Osteoblast (primary cell): ENCODE measurements at places on chromosomes 1 and 21. TPM values are rescaled to one million over a fixed set of nuclear protein-coding genes. Genes with fewer than 3 reads are reported as not detected.

Gene HCN3
- total RNA-seq, result 2.5 and 2.9 TPM in 2 replicates

Gene FLG
- 4.4 and 8.3 TPM in 2 replicates for total RNA-seq

Gene NKAIN1
- not detected in 2 replicates for total RNA-seq

Gene KCNT2
- 6.2 and 10.5 TPM in 2 replicates for total RNA-seq

Gene GJC2
- total RNA-seq, result 0.88 and 1.4 TPM in 2 replicates

Gene ZNHIT6
- 13.4 and 14.4 TPM in 2 replicates for total RNA-seq

Gene OR10J1
- total RNA-seq, result not detected in 2 replicates

Gene ARMH1
- total RNA-seq, result 3.2 and 4.3 TPM in 2 replicates

Gene GCSAML
- total RNA-seq, result not detected in 2 replicates

Gene FAM72A
- 2.2 and 3.2 TPM in 2 replicates for total RNA-seq

GRCh38 chr1:94658221-94658620 is 116.7 kb upstream of the F3 start:
- no peak overlapping the region for H3K27ac ChIP-seq
- peaks cover 13% of the 10 kb centered on the region for H3K4me1 ChIP-seq
- no peaks in the 10 kb centered on the region for H3K36me3 ChIP-seq
- no peak overlapping the region for H3K4me3 ChIP-seq
- peaks cover 4% of the 10 kb centered on the region for H3K27me3 ChIP-seq

DNA sequence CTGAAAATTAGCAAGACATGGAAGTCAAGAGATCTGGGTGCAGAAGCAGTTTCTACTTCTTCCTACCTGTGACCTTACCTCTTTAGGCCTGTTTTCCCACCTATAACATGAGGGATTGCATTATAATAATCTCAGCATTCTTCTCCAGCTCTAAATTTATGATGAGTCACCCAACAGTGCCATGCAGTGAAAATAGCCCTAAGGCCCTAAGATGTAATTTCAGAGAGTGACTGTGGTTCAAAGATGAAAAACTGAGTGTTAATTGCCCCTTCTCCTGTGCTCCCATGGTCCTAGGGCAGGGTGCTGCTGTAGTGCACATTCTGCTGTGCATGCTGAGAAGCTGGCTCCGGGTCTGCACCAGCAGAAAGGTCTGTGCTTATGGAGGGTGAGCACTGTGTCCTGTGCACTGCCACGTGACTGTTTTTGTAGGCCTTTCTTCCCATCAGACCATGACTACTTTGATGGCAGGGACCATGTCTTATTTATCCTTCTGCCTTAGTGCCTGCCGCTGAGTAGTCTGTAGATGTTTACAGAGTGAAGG is 29.7 kb downstream of the JUN start:
- no peak overlapping the region for H3K4me3 ChIP-seq
- H3K4me1 ChIP-seq, result peaks cover 31% of the 10 kb centered on the region
- H3K36me3 ChIP-seq, result no peaks in the 10 kb centered on the region
- H3K27ac ChIP-seq, result peak overlapping the region; percentile 77
- H3K27me3 ChIP-seq, result no peaks in the 10 kb centered on the region

DNA sequence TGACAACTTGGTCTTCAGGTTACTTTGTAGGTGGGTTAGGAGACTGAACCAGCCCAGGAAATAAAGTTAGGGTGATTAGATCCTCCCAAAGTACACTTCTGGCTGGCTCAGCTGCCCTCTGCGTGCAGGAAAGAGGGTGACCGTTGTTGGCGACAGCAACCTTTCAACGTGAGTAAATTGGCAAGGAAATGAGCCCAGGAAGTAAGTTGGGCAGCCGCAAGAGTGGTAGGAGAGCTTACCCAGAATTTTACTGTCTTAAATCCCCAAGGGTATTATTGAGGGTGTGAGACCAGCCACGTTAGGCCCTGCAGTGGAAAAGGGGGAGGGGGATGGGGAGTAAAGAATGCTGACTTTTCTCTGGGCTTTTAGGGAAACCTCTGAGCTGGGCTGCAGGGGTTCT is 1.6 kb downstream of the TENT5C start:
- H3K4me3 ChIP-seq, result no peak overlapping the region
- peaks cover 46% of the 10 kb centered on the region for H3K27me3 ChIP-seq
- H3K4me1 ChIP-seq, result peaks cover 19% of the 10 kb centered on the region
- no peak overlapping the region for H3K27ac ChIP-seq
- no peak for DNase-seq

DNA sequence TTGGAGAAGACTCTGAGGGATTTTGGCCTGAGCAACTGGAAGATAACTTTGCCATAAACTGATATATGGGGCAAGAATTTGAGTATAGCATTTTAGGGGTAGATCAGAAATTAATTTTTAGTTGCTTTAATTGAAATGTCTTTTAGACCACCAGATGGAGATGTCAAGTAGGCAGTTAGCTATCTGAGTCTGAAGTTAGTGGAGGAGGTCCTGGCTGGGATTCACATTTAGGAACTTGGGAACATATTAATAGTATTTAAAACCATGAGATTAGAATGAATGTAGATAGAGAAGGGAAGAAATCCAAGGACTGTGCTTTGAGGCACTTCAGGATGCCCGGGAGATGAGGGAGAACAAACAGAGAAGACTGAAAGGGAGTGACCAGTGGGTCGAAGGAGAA is 32.6 kb downstream of the SLC44A3 start:
- no peaks in the 10 kb centered on the region for H3K27me3 ChIP-seq
- no peak overlapping the region for H3K4me3 ChIP-seq
- no peak for DNase-seq
- no peaks in the 10 kb centered on the region for H3K36me3 ChIP-seq
- peaks cover 8% of the 10 kb centered on the region for H3K4me1 ChIP-seq

DNA sequence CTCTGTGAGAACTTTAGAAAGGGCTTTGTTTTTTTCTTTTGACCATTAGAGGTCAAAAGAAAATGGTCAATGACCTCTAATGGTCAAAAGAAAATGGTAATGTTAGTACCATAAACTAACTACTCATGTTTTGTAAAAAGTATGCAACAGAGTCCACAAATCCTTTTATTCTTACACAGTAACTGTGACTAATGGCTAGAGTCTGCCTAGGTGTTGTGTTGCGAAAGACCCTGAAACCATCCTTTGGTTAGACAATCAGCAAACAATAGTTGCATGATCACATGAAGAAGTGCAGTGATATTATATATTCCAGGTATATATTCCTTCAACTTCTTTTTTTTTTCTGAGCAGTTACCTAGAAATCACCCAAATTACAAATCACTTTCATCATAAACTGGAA is 40.9 kb downstream of the NEGR1 start:
- no peak overlapping the region for H3K27ac ChIP-seq
- H3K4me3 ChIP-seq, result no peak overlapping the region
- H3K27me3 ChIP-seq, result no peaks in the 10 kb centered on the region
- no peaks in the 10 kb centered on the region for H3K4me1 ChIP-seq

- no peak overlapping the region for H3K4me3 ChIP-seq
- H3K36me3 ChIP-seq, result no peaks in the 10 kb centered on the region
- no peak for DNase-seq
- peaks cover 4% of the 10 kb centered on the region for H3K27me3 ChIP-seq
- H3K4me1 ChIP-seq, result no peaks in the 10 kb centered on the region
These were observed 114.6 kb downstream of the KAZN start for GRCh38 chr1:14713077-14713476.

DNA sequence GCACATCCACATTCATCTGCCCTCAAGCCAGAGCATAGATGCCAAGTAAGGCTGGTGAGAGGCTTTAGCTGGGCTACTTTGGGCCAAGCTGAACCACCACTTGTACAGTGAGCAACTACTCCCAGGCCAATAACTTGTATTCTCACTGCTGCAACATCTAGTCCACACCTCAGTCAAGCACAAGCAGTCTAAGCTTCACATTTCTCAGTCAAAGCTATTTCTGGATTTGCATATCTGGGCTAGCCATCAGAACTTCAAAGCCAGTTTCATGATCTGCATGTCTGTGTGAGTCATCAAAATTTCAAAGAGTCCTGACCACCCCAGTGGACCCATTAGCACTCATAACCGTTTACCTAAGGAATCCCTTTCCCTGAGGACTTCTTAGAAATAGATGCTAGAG is 77.7 kb upstream of the DIRAS3 start:
- DNase-seq, result peak; percentile 79
- H3K36me3 ChIP-seq, result peaks cover 30% of the 10 kb centered on the region
- peaks cover 9% of the 10 kb centered on the region for H3K4me1 ChIP-seq
- H3K4me3 ChIP-seq, result no peak overlapping the region
- no peak overlapping the region for H3K27ac ChIP-seq
- H3K27me3 ChIP-seq, result no peaks in the 10 kb centered on the region

- no peak overlapping the region for H3K27ac ChIP-seq
- peak; percentile 90 for DNase-seq
- peaks cover 25% of the 10 kb centered on the region for H3K4me1 ChIP-seq
- H3K4me3 ChIP-seq, result peak overlapping the region; percentile 37
These were observed 2.2 kb downstream of the PAQR6 start for GRCh38 chr1:156245451-156246232.

GRCh38 chr21:38875694-38876492 is 70.2 kb downstream of the ETS2 start:
- no peak overlapping the region for H3K4me3 ChIP-seq
- no peaks in the 10 kb centered on the region for H3K27me3 ChIP-seq
- H3K36me3 ChIP-seq, result no peaks in the 10 kb centered on the region

DNA sequence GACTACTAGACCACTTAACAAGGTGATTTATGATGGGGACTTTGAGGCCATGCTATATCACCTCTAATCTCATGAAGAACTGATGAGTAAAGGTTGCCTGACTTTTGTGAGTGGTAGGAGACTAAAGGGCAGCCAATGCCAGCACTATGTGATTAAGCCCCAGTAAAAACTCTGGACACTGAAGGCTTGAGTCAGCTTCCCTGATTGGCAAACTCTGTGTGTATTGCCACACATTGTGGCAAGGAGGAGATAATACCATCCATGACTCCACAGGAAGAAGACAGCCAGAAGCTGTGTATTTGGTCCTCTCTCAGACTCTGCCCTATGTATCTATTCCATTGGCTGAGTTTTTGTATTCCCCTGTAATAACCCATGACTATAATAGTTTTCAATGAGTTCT is 413.3 kb upstream of the ZRANB2 start:
- no peak for DNase-seq
- no peak overlapping the region for H3K4me3 ChIP-seq
- no peaks in the 10 kb centered on the region for H3K36me3 ChIP-seq
- no peak overlapping the region for H3K27ac ChIP-seq

- peak overlapping the region; percentile 41 for H3K27ac ChIP-seq
- H3K27me3 ChIP-seq, result no peaks in the 10 kb centered on the region
- peaks cover 16% of the 10 kb centered on the region for H3K4me1 ChIP-seq
These were observed 135.1 kb downstream of the CDC7 start for GRCh38 chr1:91635763-91636162.

GRCh38 chr21:39453571-39454179 is 1.9 kb downstream of the SH3BGR start:
- H3K27ac ChIP-seq, result no peak overlapping the region
- no peak overlapping the region for H3K4me3 ChIP-seq
- peaks cover 8% of the 10 kb centered on the region for H3K27me3 ChIP-seq
- no peaks in the 10 kb centered on the region for H3K36me3 ChIP-seq
- DNase-seq, result no peak

- no peak overlapping the region for H3K27ac ChIP-seq
- no peak overlapping the region for H3K4me3 ChIP-seq
- H3K27me3 ChIP-seq, result no peaks in the 10 kb centered on the region
- DNase-seq, result no peak
These were observed 86.1 kb upstream of the KIAA0040 start for GRCh38 chr1:175278734-175279116.

GRCh38 chr1:94783342-94784189 is 36.6 kb upstream of the SLC44A3 start:
- H3K36me3 ChIP-seq, result no peaks in the 10 kb centered on the region
- peak; percentile 77 for DNase-seq
- H3K4me1 ChIP-seq, result peaks cover 14% of the 10 kb centered on the region
- peak overlapping the region; percentile 84 for H3K27ac ChIP-seq
- H3K27me3 ChIP-seq, result peaks cover 61% of the 10 kb centered on the region

GRCh38 chr1:150708595-150708994 is 11.6 kb upstream of the GOLPH3L start:
- H3K27me3 ChIP-seq, result no peaks in the 10 kb centered on the region

DNA sequence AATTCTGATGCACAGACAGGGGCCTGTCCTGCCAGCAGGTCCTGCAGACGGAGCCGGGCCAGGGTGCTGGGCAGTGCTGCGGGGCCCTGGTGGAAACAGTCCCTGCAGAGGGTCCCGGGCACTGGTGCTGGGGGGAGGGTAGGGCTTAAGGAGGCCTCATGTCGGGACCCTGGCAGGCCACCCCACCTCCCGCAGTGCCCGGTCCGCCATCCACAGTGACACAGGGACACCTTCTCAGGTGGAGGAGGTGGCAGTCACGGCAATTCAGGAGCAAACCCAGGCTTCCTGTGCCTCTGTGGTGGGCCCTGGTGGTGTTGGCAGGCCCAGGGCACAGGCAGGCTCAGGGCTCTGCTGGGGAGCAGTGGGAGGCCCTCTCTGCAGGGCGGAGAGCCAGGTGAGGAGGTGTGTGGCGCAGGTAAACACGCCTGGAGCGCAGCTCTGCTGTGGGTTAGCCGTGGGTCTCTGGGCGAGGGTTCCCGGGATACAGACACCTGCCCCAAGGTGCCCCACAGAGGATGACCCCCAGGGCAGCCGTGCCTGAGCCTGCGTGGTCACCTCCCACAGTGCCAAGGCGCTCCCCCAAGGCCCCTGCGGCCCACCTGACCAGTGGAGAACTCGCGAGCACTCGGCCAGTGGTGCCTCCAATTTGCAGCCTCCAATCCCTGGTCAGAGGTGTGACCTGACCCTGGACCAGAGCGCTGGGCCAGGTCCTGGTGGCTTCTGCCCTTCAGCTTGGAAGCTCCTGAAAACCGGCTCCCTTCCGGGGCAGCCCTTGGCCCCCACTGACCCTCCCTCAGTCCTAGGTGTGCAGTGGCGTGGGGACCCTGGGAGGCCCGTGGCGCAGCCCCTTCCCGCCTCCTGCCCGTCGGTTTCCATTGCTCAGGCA is 19.2 kb downstream of the COL18A1 start:
- H3K27me3 ChIP-seq, result no peaks in the 10 kb centered on the region
- peaks cover 9% of the 10 kb centered on the region for H3K4me1 ChIP-seq
- H3K27ac ChIP-seq, result no peak overlapping the region
- no peak for DNase-seq

DNA sequence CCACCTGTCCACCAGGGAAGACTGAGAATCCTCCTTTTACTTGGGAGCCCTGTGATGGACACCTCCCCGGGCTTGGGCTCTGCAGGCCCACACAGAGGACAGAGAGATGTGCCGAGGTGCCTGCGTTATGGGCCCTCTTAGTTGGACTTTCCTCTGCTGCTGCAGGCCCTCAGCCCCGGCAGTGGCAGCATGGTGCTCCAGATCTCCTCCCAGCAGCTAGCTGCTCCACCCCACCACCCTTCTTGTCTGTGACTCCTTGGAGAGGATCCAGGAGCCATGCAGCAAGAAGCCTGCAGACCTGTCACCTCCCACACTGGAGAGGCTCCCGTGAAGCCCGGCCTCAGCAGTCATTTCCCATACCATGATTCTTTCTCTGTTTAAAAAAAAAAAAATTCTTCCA is 27.4 kb downstream of the PHGDH start:
- no peak overlapping the region for H3K4me3 ChIP-seq
- H3K27ac ChIP-seq, result no peak overlapping the region
- H3K36me3 ChIP-seq, result peaks cover 17% of the 10 kb centered on the region
- DNase-seq, result no peak

DNA sequence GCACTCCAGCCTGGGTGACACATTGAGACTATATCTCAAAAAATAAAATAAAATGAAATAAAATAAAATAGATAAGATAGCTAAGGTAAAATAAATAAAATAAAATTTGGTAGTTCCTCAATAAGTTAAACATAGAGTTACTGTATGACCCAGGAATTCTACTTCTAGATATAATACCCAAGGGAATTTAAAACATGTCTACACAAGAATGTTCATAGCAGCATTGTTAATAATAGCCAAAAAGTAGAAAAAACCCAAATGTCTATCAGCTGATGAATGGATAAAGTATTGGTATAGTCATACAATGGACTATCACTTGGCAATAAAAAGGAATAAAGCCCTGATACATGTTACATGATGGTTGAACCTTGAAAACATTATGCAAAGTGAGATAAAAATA is 47.8 kb downstream of the CEP350 start:
- H3K27ac ChIP-seq, result no peak overlapping the region
- DNase-seq, result no peak
- peaks cover 5% of the 10 kb centered on the region for H3K4me1 ChIP-seq
- H3K4me3 ChIP-seq, result no peak overlapping the region
